Posterior cingulate gyrus (tissue), 11 donors: ENCODE measurements at places on chromosomes 7 and 10.

- no peak for DNase-seq
Measured at GRCh38 chr7:144866189-144866588, 30.3 kb upstream of the TPK1 start.

- no peak for DNase-seq
Measured at GRCh38 chr7:25578991-25579777, 350.9 kb upstream of the NPVF start.

GRCh38 chr7:105096306-105096705, 82.3 kb downstream of the KMT2E start:
- no peak for DNase-seq

DNA sequence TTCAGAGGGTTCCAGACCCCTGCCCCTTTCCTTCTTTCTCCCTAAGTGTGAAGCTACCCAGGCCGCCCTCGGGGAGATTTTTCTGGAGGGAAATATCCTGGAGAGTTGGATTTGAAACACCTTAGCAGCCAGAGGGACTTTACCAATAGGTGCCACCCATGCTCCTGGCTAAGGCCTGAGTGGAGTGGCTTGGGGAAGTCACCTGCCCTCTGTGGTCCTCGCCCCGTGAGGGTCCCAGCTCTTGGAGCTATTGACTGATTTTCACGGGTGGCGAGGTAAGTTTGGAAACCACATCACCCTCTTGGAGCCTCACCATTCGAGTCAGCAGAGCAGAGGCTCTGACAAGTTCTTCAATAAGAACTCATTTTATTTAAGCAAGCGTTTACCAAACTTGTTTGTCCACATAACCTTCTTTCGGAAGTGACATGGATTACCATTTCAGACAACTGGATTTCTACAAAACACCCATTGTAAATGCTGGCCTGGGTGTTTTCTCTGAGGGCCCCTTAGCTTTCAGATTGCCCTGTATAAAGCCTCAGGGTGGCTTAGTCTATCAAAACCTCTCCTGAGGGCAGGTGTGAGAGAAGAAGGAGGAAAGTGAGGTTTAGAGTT, 20.4 kb downstream of the AQP1 start:
- DNase-seq: no peak

- peak; percentile 79 for DNase-seq
Measured at GRCh38 chr7:1706721-1707613, 36.9 kb downstream of the ELFN1 start.

DNA sequence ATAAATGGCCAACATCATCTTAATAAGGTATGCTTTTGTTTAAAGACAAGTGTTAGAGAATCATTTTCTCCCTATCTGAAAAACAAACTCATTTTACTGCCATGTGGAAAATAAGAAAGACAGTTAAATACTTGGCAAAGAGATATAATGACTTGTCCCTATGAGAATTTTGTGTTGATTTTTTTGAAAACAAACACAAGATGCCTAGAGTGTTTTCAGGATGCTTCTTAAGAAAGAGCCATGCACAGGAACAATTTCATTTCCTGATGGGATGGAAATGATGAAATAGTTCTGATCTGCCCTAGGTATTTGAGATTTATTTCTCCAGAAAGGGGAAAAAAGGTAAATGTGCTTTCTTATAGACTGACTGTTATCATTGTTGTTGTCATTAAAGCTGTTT, 237.5 kb upstream of the GNAI1 start:
- DNase-seq: no peak

DNA sequence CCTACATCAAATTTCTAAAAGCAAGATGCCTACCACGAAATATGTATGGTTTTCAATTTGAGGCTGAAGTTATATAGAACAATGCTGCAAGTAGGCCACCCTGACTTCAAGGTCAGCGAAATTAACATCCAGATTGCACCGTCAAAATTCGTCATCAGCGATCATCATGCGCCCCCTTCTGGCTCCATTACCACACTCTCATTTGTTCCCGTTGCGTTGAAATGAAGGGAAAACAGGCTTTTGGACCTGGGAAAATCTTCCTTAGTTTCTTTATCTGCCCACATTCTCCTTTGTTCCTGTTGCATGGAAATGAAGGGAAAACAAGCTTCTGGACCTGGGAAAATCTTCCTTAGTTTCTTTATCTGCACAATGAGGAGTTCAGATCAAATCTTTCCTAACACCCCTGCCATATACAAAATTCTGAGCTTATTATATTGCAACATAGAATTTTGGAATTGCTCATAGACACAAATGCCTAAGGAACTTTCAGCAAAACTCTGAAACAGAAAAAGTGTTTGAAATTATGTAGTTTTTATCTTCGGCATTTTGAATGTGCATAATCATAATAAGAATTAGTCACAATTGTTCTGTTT, 98.2 kb upstream of the PRKCQ start:
- DNase-seq: no peak

GRCh38 chr10:94423627-94424026, 21.3 kb downstream of the TBC1D12 start:
- no peak for DNase-seq

- no peak for DNase-seq
Measured at GRCh38 chr7:7773334-7774309, 55.2 kb upstream of the RPA3 start.

GRCh38 chr10:131137223-131137622, 174.3 kb downstream of the TCERG1L start:
- peak; percentile 55 for DNase-seq

DNA sequence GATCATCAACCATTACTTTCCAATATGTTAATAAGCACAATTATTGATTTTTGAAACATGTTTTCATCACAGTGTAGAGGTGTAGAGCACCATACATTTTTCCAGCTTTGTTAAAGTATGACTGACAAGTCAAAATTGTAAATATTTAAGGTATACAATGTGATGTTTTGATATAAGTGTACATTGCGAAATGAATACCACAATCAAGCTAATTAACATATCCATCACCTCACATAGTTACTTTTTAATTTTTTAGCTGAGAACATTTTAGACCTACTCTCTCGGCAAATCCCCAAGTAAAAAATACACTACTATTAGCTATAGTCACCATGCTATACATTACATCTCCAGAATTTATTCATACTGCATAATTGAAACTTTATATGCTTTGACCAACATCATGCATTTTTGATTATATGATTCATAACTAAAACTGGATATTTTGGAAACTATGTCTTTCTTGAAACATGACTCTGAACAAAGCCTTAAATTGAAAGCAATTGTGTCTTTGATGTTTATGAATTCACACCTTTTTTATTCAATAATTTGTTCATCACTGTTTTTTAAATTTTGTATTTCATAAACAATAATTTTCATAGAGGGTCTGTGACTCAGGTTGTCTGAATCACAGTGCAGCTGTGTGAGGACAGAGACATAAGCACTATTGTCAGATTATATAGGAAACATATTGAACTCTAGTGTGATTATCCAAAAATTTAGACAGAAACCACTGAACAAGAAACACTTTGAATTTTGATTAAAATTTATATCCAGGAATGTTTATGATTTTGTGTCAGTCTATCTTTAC, 486.1 kb downstream of the SEMA3D start:
- DNase-seq: no peak

DNA sequence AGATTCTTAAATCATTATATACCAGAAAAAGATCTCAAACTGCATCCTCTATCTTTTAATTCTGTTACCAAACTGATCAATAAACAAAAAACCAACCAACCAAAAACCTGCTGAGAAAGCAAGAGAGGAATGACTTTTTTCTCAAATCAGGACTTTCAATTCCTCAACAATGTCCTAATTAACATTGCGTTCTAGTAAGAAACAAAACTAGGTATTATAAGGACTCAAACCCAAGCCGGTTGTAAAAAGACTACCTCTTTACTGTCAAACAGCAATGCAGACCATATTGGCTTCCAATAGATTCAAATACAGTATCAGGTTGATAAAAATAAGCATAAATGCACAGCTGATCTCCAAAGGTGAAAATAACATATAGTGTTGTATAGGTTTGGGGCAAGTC, 57.3 kb downstream of the ETV1 start:
- DNase-seq: no peak

GRCh38 chr10:130545122-130545521, 408.9 kb downstream of the GLRX3 start:
- DNase-seq: no peak

DNA sequence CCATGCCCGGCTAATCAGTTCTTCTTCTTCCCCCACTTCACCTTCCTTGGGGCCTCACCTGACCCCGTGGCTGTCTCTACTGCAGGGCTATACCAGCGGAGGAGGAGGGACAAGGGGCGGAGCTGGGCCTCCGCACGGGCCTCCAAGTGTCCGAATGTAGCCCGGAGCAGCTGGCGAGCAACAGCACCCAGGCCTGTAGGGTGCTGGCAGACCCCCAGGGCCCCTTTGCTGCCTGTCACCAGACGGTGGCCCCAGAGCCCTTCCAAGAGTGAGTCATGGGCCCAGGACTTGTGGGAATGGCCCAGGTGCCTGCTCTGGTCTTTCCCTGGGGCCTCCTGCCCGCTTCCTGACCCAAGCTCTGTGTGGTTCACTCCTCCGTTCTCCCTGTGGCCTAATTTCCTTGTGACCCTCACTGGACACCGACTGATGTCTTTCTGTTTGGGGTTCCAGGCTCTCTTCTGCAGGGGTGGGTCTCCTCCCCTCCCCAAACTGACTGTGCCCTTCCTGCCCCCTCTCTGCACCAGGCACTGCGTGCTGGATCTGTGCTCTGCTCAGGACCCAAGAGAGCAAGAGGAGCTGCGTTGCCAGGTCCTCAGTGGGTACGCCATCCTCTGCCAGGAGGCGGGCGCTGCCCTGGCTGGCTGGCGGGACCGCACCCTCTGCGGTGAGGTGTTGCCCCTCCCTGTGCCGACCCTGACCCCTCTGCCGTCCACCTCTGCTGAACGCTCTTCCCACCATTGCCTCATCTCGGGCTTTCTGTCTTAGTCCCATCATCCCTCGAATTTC, 35.2 kb downstream of the EPHB4 start:
- DNase-seq: no peak

- no peak for DNase-seq
Measured at GRCh38 chr7:75637854-75638593, 100.7 kb downstream of the HIP1 start.

DNA sequence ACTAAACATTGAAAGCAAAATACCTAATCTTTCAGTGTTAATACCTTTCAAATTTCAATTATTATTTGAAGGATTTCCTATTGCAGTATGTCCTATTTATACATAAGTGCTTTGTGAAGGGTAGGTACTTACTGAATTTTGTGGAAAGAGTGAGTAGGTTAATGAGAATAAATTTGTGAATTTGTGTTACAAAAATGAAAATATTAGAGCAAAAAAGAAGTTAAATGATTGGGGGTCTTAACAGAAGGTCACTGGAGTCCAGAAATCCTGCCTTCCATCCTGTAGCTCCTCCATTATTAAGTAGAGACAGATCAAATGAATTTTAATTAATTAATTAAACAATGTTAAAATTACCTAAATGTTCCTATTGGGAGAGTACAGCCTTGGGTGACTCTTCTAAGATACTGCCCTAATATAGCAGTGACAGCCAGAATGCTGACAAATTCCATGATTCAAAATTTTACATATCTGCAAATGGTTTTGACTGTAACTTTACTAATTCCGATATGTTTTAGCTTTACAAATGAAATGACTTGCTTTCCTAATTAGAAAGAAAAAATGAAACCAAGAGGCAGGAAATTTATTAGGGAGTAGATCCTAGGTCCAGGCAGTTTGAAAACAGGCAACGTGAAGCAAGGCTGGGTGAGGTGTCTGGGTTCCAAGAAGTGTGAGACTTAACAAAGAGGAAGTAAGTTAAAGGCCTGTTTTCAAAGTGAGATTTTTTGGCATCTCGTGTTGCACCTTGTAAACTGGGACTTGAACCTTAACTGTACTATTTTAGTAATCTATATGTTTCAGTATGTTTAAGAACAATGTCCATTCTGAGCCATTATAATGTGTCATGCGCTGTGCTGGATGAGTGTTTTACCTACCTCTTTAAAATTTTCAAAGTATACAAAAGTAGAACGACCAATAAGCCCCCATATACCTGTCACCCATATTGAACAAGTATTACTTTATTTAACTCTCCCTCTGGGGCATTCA, 1.5 kb downstream of the PIK3CG start:
- DNase-seq: no peak

DNA sequence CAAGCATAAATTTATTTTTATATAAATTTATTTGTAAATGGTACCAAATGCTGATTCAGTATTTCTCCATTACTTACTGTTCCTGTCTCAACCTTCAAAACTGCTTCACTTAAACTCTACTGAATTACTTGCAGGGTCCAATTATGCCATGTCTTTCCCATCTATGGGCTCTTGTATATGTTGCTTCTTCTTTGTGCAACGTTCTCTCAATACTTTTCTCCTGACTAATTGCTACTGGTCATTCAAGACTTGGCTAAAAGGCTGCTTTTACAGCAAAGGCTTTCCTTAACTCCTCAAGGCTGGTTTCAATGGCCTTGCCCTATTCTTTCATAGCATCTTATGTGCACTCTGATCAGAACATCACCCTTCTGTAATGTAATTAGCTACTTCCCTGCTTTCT, 67.9 kb downstream of the RNLS start:
- DNase-seq: no peak

- DNase-seq: no peak
Measured at GRCh38 chr10:13865758-13866491, 279.2 kb downstream of the PRPF18 start.

DNA sequence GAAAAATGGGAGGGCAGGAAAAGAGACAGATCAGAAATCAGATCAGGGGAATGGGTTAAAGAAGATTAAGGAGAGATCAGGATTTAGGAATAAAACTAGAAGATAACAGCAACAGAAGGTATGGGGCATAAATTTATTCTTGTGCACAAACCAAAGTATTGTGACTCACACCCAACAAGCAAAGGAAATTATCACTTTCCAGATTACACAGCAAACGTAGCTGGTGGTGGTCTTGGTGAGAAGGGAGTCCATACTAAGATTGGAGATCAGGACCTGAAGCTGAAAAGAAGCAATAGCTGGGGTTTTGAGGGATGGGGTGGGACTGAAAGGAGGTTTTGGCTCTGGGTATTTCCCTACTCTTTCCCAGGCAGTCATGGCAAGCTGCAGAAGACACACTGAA, 3.5 kb upstream of the MYOZ1 start:
- DNase-seq: no peak

GRCh38 chr7:30664184-30664885, 17.9 kb downstream of the CRHR2 start:
- no peak for DNase-seq

- DNase-seq: no peak
Measured at GRCh38 chr10:128286762-128287500, 160.7 kb upstream of the MKI67 start.

DNA sequence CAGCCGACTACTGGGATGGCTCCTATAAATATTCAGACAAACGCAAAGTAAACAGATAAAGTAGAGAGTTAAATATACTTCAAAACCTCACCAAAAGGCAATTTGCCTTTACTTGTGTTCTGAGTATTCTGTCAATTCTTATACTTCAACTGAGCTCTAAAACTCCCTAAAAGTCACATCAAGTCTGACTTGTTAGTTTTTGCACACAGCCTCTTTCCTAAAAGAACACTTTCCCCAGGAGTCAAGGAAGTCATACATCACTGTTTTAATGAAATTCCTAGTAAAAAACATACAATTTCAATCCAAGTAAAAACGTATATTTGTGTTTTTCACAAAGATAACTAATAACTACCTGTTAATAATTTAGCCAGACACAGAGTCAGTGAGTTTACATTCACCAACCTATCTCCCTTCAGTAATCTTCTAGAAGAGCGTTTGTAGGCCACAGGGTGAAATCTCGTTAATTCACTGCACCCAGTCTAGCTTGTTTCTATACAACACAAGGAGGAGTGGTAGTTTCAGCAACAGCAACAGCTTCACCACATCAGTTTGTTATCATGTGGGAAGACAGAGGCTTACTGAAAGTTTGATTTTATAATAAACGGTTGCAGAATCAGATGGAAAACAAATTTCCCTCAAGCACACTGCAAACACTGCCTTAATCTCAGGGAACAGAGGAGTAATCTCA, 2.7 kb downstream of the COBL start:
- no peak for DNase-seq
